ENCODE measurements at places on chromosomes 16 and 17.

DNA sequence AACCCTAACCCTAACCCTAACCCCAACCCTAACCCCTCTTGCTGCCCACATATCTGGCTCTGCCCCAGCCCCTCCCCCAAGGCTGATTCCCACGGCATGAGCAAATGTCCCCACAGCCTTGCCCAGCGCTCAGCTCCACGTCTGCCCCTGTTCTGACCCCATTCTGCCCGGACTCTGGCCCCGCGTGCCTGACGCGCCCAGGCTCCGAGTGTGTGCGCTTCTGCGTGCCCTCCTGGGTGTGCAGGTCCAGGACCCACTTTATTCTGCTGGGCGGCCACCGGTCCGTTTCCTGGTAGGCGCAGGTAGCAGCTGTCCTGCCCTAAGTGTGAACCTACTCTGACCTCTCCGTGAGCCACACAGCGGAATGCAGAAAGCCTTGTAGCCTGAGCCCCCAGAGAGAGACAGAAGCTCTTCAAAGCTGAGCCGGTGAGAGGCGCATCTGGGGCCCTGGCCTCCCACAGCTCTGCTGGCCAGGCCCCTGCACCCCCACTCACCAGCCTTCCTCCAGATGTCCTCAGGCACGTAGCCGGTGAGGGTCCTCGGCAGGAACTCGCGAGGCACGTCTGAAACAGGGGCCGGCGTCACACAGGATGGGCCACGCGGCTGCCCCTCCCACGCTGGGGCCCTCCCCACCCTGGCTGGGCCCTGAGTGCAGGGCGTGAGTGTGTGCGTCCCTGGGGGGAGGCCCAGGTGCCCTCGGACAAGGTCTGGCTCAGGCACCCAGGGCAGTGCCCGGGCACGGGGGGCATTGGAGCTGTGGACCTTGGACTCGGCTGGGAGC lies 14.0 kb upstream of the PABPN1L start:
- no peak for DNase-seq

DNA sequence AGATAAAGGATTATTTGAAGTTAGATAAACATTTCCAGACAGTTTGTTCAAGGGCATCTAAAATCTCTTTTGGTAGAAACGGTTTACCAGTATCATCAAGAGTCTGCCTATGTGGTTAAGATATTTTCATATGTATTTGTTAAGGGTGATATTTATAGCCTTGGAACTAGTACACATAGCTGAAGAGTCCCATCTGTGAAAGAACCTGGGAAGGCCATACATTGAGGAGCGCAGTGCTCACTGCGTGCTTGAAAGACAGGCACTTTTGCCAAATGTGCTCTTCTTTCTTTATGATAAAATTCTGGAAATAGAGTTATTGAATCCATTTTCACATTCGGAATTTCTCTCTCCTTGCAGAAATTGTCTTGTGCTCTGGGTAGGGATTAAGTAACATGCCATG lies 7.7 kb downstream of the IGSF6 start:
- no peak for DNase-seq

DNA sequence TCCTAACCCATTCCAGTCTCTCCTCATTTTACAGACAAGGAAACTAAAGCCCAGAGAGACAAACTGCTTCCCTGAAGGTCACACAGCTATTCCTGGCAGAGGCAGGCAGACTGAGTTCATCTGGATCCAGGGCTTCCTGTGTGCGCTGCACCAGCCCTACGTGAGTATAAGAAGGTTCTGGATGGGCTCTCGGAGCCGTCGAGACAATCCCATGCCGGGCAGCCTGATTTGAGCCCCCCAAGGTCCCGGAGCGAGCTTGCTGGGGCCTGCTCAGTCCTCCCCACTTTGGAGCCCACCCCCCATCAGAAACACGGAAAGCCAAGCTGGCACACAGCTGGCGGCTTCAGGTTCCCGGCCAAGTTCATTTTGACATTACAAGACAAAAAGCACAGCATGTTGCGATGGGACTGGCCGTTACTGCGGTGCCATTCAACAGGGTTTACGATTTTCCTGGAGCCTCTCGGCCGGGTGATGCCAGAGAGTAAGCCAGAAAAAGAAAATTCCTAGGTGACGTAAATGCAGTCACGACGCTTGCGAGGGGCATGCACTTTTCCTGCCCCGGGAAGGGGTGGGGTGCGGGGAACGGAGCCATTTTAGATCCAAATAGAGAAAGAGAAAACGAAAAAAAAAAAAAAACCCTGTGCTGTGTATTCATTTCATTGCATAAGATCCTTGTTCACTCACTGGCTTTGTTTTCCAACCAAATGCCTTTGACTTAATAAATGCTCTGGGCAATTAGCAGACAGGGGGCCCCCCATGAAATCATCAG lies 167.1 kb upstream of the FOXF1 start:
- DNase-seq, result no peak

- no peak for DNase-seq
These were observed 37.6 kb upstream of the PIRT start for GRCh38 chr17:10875430-10875851.

DNA sequence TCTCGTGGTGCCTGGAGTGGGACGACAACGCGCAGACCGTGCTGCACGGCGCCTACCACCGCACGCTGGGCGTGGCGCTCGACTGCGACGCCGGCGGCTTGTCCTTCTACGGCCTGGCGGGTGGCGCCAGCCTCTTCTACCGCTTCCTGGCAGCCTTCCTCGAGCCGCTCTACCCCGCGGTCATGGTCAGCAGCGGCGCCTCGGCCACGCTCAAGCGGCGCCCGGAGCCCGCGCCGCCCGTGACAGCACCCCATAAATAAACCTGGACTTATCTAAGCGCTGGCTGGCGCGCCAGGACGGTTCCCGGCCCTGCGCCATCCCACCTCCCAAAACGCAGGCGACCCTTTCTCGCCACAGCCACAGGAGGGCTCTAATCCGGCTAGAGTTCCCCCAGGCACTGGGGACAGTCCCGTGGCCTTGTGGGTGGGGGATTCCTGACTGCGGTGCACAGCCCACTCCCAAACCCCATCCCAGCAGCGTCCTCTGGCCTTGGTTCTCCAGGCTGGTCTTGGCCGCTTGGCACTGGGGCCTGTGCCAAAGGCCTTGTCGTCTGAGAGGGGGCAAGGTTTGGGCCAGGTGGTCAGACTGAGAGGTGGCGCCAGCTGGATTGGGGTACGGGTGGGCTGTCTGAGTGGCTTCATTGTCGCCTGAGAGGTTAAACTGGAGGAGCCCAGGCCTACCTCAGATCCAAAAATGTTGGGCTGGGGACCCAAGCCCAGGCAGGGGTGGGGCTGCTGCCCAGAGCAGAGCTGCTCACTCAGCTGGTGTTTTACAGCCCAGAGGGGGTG lies 10.1 kb upstream of the SLC16A5 start:
- no peak for DNase-seq

GRCh38 chr17:59627274-59627673 lies 7.6 kb downstream of the CLTC start:
- DNase-seq, result no peak

DNA sequence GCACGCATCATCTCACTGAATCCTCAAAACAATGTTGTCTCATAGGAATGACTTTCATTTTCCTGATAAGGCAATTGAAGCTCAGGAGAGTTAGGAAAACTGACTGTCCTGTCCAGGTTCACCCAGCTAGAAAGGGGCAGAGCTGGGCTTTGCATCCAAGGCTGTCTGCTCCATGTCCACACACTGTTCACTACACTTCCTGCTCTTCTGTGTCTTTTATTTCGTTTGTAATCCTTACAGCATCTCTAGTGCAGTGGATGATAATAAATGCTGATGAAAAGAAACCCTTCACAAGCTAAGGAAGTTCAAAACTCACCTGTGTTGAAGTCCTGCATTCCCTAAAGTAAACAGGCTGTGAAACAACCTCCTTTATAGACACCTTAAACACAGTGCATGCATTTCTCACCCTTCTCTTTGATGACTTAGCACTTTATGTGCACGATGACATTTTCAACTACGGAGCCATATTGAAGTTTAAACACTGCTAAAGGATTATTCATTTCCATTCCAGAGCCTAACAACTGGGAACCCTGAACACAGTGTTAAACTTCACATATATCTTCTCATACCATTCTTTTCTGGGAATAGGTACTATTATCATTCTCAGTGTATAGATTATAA lies 31.0 kb upstream of the GPR139 start:
- no peak for DNase-seq

DNA sequence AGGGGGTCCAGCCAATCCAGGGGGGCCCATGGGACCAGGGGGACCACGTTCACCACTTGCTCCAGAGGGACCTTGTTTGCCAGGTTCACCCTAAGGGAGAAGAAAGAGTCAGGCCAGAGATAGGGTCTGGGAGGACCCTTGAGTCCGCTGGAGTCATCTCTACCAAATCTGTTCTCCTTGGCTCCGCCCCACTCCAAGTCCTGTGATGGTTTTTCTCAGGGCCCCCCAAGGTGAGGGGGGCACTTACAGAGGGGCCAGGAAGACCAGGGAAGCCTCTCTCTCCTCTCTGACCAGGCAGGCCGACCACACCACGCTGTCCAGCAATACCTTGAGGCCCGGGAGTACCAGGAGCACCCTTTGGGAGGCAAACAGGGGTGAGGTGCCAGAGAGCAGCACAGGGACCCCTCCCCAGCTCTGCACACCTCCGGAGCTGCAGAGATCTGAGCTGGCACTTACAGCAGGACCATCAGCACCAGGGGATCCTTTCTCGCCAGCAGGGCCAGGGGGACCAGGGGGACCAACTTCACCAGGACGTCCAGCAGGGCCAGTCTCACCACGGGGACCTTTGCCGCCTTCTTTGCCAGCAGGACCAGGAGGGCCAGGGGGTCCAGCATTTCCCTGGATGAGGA lies 12.4 kb downstream of the COL1A1 start:
- no peak for DNase-seq

- DNase-seq, result no peak
These were observed 94.6 kb downstream of the EMP2 start for GRCh38 chr16:10485698-10486382.

GRCh38 chr17:39813631-39814030 lies 50.5 kb downstream of the IKZF3 start:
- DNase-seq, result peak; percentile 29

DNA sequence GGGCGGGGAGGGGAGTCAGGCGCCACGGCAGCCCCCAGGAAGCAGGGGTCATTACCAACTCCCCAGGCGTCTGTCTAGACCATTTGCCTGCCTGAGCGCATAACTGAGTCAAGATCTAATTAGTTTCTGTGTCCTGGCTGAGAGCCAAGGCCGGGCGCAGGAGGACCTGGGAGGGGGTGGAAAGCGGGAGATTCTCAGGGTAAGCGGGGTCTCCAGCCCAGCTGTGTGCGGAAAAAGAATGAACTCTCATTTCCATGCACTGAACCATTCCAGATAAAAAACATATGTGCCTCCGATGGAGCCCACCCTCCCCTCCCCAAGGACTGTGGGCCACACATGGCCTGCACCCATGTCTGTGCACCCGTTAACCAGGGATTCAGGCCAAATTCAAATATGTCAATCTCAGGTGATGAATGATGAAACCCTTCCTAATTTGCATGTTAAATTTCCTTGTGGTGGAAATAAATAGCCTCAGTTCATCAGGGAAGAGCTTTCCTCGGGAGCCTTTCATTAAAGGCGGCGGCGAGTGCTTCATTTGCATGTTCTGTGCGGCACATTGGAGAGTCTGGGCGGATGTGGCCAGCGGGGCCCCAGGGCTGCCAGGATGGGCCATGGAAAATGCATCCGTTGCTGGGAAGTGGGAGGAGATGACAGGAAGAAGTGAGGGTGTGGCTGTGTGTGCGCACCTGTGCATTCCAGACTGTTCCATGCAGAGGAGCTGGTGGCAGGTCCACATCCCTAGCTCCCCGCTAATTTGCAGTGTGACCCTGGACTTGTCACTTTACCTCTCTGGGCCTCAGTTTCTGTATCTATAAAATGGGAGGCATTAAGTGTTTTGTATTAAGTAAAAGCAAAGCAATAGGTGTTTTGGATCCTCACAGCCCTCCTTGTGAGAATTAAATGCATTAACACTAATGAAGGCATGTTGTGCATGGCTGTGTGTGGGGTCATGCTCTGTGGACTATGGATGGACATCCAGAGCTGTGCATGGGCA lies 151.1 kb downstream of the SDK2 start:
- no peak for DNase-seq

DNA sequence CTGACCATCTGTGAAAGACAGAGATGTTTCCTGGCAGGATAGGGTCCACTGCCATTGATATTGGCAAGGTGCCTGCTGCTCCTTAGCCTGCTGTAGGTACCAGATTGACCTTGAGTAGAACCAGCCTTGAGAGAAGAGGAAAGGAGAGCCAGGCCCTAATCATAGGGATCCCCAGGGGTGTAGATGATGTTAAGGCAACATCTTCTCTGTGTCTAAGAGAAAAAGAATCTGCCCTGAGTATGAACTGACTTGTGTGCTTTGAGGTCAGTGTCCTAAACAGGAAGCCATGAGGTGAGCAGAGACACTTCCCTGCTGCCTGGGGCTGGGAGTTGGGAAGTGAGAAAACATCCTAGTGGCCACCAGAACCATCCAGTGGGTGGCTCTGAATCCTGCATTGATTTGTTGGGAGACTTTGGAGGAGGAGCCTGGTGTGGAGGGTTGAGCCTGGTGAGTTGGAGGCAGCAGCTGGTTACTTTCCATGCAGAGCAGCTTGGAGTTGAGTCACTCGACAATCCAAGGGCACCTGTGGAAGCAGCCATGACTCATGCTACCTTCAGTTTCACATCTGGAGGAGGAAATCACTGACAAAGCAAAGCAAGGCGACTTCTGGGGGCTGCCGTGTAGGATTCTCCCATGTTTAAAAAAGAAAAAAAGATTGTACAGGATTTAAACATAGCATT lies 47.8 kb downstream of the BMERB1 start:
- peak; percentile 3 for DNase-seq

DNA sequence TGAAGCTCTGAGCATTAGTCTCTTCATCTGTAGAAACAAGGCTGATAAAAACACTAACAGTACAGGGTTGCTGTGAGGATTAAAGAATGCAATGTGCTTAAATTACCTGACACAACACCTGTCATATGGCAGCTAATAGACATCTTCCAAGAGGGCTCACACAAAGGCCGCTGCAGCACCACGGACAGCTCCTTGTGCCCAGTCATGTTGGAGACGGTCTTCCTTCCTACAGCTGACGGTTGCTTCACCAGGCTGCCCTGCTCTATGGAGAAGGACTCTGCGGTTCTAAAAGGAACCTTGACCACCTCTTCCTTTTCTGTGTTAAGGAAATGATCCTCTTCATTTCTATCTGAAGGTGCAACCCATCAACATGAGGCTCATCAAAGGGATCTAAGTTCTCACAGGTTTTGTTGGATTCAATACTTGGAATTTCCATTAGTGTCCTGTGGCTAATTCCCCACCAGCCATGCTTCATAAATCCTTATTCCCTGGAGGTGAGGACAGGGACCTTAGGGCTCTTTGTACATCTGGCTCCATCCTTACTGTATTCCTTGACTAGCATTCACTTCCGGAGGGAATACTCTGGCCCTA lies 138.9 kb upstream of the CES5A start:
- DNase-seq, result no peak

GRCh38 chr17:80834893-80835275 lies 156.8 kb upstream of the CHMP6 start:
- no peak for DNase-seq

DNA sequence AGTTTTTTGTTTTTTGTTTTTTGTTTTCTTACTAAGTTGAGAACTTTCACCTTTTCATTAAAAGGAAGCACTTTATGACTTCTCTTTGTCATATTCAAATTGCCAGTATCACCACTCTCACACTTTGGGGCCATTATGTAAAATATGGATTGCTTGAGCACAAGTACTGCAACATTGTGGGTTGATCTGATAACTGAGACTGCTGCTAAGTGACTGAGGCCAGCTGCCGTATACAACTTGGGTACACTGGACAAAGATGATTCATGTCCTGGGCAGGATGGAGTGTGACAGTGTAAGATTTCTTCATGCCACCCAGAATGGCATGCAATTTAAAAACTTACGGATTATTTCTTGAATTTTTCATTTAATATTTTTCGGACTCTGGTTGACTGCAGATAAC lies 7.8 kb downstream of the TTC19 start:
- DNase-seq, result no peak

GRCh38 chr16:47082099-47082865 lies 61.5 kb downstream of the NETO2 start:
- no peak for DNase-seq
